ENCODE measurements at places on chromosomes 1 and 21.

DNA sequence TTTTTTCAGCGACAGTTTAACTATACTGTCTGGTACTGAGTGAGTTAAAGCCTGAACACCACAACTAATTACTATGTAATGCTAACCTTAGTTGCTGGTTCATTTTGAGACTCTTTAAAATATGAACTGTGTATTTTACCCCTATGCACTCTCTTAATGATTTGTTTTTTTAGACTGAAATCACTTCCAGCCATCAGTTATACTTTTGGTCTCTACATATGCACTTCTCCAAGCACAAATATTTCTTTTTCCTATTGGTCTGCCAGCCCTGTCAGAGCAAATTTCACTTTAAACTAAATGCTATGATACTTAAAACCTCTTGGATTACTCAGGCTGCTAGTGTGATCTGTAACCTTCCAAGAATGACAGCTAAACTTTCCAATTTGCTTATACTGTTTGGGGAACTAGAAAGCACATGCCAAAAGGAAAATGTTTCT is 38.1 kb upstream of the SCYL3 start:
- DNase-seq: no peak

- DNase-seq: no peak
Measured at GRCh38 chr1:183098317-183098716, 75.1 kb downstream of the LAMC1 start.

DNA sequence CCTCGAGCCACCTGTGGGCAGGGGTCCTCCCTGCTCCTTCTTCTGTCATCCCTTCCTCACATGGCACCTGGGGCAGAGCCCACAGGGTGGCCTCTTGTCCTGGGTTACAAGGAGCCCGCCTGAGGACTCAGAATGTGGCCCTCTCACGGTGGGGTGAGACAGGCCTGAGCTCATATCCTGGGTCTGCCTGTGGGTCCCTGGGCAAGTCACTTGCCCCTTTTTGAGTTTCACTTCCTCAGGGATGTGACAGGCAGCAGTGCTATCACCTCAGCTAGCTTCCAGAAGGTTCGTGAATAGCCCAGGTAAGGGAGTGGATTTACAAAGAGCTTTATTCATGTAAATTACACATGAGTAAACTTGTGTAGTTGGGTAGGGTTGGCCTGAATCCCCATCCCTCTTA is 33.5 kb downstream of the HTR6 start:
- DNase-seq: no peak

DNA sequence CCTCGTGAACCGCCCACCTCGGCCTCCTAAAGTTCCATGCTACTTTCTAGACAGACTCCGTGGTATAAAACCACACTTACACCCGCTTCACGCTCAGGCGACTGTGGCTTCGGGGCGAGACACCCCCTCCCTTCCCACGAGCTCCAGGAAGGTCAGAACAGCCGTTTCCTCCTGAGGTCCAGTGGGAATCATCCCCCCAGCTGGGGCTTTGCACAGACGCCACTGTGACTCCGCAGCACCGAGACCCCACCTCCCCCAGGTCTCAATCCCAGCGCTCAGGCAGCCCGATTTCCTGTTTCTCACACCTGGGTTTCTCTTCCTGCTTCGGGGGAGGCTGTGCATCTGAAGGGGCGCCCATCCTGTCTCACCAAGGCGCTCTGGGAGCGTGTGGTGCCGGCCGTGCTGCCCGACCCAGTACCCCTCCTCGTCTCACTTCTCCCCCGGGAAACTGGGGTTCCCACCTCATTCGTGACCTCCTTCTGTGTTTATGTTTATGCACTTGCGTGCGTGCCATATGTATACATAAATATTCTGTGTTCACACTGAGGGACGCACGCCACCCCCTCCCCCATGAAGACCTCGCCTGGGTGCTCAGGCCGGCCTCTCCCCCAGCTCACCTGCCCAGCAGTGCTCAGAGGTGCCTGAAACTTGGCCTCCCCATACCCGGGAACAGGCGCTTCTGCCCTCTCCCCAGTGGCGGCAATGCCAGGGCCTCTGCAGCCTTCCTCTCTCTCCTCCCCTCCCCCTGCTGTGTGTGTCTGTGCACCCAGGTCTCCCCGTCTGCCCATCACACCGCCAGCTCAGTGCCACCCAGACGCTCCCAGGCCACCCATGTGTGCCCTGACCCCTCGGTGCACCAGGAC is 14.6 kb downstream of the SLC35E2B start:
- peak; percentile 54 for DNase-seq

DNA sequence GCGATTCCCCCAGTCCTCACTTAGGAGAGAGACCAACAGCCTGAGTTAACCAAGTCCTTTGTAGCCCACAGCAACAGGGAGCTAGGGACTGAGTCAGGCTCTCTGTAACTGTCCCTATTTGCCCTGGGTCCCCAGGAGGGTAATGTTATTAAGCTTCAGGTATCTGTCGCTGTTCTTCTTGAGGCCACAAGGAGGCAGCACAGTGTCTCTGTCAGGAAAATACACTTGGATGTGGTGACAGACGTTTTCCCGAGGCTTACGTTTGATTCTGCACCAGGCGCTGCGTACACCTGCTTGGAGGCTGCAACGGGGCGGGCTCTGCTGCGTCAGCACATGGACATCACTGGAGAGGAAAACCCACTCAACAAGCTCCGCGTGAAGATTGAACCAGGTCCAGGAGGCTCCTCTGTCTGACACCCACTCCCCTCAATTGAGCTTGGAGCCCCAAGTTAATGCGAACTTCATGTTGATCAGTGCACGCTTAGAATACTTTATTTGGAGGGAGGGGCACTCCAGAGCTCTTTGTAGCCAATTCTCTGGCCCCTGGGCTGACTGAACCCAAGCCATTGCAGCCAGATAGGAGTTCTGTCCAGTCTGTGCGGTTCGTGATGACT is 10.7 kb upstream of the ELF3 start:
- peak; percentile 39 for DNase-seq

DNA sequence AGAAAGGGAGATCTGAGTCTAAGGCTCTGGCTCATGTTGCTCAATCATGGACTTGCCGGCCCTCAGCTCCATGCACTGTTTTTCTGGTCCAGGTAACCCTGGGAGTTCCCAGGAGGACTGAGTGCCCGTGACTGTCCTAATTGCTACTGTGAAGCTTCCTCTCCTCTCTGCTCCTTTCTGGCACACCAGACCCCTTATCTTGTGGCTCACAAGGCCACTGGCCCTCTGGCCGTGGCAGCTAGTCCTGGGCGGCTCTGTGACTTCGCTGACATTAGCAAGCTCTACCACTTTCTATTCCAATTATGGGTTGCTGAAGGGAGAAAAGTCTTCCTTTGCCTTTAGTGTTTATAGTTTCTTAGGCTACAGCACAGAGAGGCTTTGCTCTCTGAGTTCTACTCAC is 380.2 kb downstream of the RWDD3 start:
- DNase-seq: no peak

DNA sequence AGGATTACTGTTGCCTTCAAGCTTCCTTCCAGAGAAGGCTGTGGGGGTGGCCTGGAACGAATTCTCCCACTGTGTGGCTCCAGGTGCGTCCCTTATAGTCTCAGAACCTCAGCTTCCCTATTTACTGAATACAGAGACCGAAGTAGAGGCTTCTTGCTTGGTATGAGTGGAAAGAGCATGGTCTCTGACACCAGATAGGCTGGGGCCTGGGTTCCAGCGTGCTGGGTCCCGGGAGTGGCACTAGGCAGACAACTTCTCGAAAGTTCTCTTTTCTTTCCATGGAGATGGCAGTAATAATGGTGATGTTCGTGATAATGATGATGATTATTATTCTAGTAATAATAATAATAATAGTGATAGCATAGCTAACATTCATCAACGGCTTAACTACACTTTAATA is 161.7 kb downstream of the PTPRU start:
- no peak for DNase-seq

- no peak for DNase-seq
Measured at GRCh38 chr1:153577624-153578051, 12.0 kb upstream of the S100A2 start.
